ENCODE measurements at places on chromosomes 7 and 10.

GRCh38 chr7:40944981-40945585 lies 757.8 kb downstream of the INHBA start:
- no peak for DNase-seq

GRCh38 chr10:78528749-78529204 lies 495.1 kb downstream of the RPS24 start:
- DNase-seq = no peak

DNA sequence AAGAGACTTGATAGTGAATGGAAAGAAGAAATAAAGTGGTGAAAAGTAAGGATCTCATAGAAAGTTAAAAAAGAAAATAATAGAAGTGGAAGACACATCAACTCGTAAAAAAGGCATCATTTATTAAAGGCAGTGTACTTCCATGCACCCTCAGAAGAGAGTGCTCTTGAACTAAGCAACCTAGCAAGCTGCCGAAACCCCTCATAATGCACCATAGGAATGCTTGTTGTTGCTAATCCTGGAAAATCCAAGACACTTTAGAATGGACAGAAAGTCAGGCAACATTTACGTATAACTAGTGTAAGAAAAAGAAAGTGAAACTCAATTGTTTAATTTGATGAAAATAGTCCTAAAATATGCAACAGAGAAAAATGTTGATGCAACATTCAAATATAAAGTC lies 12.8 kb downstream of the TFPI2 start:
- DNase-seq = no peak

DNA sequence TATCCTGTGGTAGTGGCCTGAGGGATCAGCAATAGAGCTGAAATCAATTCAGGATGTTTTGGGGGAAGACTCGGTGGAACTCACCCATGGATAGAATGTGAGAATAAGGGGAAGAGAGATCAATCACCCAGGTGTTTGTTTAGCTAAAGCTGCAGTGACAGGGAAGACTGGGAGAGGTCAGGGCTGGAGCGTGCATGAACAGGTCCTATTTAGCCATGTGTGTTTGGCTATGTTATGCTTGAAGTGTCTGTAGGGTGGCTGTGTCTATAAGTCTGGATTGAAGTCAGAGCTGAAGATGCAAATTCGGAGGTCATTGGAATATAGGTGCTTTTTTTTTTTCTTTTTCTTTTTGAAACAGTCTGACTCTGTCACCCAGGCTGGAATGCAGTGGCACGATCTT lies 4.6 kb downstream of the ATP6V1F start:
- no peak for DNase-seq

DNA sequence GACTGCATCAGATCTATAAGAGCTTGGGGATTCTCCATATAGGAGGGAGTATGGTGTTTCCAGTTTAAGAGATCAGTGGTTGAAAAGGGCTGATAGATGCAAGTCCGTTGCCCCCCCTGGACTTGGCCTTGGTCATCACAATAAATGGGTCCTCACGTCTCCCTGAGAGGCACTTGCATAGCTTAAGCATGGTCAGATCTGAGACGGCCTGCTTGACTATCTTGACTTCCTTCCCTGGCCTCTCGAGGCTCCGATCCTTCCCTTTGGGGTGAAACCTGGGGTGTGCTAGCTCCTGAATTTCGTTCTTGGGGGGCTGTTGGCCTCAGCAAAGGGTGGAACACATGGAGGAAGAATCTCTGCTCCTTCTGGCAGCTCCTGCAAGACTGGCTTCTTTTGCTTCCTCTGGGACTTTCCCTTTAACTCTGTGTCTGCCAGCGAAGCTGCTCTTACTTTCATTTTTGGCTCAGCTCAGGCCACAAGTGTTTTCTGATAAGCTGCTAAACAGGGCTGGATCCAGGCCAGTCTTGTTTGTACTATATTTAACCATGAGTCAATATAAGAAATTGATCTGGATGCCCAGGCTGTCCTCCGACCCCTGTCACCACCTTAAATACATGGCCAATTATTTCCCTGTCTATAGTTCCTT lies 11.2 kb upstream of the ZNF485 start:
- DNase-seq = no peak

DNA sequence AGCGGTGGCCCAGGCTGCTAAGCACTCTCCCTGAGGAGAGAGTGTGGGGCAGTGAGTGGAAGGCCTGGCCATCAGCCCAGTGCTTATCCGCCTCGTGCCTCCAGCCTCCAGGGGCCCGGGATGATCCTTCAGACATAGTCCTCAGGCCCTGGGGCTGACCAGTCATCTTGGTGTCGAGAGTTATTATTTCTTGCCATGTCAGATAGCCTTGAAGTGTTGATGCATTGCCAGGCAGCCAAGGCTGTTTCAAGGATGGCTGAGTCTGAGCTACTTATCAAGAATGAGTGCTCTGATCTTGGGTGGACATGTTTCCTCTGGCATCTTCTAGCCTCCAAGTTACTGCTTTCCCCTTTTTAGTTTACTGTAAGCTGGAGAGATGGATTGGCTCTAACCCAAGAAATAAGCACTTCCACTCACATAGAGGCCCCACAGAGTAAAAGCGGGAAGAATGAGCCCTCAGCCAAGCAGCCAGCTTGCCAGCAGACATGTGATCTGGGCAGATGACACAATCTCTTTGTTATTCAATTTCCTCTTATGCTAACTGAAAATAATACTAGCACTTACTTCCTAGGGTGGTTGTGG lies 136.5 kb upstream of the NAMPT start:
- no peak for DNase-seq

GRCh38 chr10:29151005-29151404 lies 137.9 kb upstream of the LYZL1 start:
- DNase-seq = no peak

GRCh38 chr10:44186150-44186549 lies 198.7 kb downstream of the CXCL12 start:
- no peak for DNase-seq

DNA sequence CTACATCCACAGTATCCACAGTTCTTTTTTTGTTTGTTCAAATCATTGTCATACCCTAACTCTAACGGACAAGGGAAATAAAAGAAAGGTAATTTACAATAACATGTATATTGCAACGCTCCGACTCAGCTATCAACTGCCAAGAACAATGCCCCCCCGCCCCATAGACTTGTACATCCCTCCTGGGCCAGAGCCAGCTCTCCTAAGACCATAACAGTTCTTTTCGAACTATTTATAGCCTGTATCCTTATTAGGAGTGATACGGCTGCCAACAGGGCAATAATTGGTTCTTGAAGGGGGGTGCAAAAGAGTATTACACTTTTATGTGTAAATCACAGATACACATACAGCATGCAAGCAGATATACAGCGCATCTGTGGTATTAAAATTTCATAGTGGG lies 495.7 kb downstream of the GALNT17 start:
- no peak for DNase-seq

GRCh38 chr7:100190048-100190711 lies 12.5 kb downstream of the STAG3 start:
- DNase-seq = no peak

DNA sequence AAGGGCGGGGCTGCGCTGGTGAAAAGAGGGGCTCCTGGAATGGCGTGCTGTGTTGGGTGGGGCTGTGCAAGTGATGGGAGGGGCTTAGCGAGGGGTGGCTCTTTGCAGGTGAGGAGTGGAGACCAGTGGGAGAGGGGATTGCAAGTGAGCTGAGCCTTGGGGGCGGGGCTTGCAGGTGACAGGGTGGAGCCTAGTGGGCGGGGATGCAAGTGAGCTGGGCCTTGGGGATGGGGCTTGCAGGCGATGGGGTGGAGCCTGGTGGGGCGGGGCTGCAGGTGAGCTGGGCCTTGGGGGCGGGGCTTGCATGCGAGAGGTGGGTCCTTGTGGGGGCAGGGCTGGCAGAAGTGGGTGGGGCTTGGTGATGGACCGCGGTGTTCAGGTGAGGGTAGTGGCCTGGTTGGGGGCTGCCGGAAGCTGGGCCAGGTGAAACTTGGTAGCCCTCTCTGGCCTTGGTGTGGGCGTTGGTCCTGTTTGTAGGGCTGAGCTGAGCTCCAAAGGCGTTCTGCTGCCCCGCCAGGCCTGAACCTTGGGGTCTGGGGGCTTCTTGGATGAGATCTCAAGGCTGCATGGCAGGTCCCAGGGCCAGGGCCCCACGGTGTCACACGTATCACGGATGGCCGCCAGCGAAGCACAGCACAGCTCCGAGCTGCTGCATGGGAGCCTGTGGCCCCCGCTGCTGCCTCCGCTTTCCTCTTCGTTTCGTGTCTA lies 743 bp upstream of the PITRM1 start:
- DNase-seq = no peak

- DNase-seq = no peak
Measured at GRCh38 chr7:140704205-140704604, 7.7 kb downstream of the NDUFB2 start.

DNA sequence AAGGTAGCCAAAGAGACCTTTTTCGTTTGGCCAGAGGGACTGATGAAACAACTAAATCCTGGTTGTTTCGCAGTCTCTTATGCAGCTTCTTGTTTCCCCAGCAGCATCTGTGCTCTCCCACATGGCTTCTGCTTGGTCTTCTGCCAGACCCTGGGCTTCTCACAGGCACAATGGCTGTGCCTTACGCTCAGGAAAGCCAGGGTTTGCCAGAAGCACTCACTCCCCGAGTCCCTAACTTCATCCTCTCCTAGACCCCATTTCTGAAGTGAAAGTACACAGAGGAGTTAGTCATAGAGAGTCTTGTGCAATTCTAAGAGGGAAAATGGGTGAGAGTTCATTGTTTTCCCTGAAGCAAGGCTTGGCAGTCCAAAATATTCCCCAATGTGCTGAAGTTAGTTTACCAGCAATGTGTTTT lies 121.7 kb downstream of the EVX1 start:
- DNase-seq = no peak

GRCh38 chr10:102545997-102546396 lies 42.2 kb downstream of the SUFU start:
- DNase-seq = no peak

- DNase-seq = no peak
Measured at GRCh38 chr10:50501924-50502452, 121.8 kb downstream of the SGMS1 start.

- DNase-seq = no peak
Measured at GRCh38 chr10:18179891-18180290, 39.7 kb downstream of the CACNB2 start.

DNA sequence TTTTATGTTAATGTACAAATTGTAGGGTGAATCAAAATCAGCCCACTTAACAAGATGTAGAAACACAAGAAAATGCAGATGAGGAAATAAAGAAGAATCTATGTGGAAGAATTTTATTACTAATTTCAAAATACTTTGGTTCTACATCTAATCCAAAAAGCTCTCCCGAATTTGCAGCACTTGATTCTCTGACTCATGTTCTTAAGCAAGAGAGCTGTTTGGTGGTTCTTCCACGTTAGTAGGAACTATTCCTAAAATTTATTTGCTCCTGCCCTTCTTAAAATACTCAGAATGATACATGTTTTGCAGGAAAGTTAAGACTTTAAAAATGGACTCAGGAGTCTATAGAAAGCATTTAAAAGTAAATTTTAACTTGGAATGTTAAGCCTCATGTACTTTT lies 91.8 kb downstream of the ZMYND11 start:
- DNase-seq = no peak

GRCh38 chr7:366161-366803 lies 76.3 kb downstream of the FOXL3 start:
- no peak for DNase-seq

DNA sequence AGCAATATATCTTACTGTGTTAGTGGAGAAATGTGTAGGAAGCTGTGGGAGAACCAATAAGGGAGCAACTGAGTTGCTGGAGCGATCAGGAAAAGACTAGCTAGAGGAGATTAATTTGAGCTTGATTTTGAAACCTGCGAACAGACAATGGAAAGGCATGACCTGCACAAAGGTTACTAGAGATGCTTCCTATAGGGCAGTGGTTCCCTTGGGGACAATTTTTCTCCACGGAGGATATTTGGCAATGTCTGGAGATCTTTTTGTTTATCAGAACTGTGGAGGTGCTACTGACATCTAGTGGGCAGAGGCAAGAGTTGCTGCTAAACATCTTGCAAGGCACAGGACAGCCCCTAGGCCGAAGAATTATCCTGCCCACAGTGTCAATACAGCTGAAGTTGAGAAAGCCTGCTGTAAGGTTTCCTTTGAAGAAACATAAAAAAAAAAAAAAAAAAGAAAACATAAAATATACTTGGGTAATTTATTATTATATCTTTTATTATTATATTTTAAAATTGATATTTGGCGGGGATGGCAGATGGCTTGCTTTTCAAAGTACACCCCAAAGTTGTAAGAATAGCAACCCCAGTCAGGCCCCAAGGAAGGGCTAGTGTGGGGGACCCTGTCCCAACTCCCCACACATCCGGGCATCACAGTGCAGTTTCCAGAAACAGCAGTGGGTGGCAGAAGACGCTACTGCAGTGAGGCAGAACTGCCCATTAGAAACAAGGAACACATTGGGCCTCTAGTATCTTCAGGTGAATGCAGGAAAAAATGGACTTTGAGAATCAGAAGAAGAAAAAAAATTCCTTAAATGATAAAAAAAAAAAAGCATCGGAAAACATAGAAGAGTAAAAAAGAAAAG lies 481.6 kb downstream of the SH2D4B start:
- DNase-seq = no peak

GRCh38 chr10:103772096-103772845 lies 83.1 kb downstream of the SH3PXD2A start:
- peak; percentile 41 for DNase-seq

GRCh38 chr10:101857802-101858476 lies 14.3 kb upstream of the KCNIP2 start:
- no peak for DNase-seq

GRCh38 chr7:73595358-73595757 lies 17.0 kb upstream of the TBL2 start:
- DNase-seq = no peak

DNA sequence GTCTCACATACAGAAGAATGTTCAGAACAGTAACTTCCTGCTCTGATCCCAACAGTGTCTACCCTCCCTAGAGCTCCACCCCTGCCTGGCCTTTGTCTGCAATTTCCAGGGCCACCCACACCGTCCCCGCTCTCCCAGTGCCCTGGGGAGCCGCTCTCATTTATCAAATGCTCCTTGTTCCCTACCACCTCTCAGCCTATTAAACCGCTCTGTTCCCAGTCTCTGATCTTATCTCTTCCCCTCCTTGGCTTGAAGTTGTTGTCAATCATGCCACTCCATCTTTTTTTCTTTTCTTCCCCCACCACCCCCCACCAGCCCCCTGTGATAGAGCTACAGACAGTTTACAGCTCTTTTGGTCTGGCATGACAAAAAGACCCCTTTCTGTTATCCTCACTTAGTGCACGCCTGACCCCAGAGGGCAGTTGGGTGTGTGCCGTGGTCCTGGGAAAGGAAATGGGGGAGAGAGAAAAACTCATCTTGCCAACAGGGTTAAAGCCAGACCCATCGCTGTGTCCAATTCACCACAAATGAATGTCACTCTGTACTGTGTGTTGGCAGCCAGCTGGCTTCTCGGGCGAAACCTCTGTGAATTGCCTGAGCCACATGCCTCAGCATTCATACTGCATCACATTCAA lies 28.8 kb upstream of the HECTD2 start:
- no peak for DNase-seq

- no peak for DNase-seq
Measured at GRCh38 chr7:24715171-24715570, 42.1 kb downstream of the GSDME start.

DNA sequence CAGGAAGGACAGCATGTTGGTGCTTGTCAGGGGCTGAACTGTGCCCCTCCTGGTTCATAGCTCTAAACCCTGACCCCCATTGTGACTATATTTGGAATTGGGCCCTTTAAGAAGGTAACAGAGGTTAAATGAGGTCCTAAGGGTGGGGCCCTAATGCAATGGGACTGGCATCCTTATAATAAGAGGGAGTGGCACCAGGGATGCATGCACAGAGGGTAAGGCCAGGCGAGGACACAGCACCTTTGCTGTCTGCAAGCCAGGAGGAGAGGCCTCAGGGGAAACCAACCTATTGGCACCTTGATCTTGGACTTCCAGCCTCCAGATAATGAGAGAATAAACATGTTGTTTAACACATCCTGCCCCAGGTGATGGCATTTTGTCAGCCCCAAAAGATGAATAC lies 61.3 kb upstream of the EBF3 start:
- DNase-seq = no peak
